ENCODE measurements at places on chromosomes 7 and 10.

DNA sequence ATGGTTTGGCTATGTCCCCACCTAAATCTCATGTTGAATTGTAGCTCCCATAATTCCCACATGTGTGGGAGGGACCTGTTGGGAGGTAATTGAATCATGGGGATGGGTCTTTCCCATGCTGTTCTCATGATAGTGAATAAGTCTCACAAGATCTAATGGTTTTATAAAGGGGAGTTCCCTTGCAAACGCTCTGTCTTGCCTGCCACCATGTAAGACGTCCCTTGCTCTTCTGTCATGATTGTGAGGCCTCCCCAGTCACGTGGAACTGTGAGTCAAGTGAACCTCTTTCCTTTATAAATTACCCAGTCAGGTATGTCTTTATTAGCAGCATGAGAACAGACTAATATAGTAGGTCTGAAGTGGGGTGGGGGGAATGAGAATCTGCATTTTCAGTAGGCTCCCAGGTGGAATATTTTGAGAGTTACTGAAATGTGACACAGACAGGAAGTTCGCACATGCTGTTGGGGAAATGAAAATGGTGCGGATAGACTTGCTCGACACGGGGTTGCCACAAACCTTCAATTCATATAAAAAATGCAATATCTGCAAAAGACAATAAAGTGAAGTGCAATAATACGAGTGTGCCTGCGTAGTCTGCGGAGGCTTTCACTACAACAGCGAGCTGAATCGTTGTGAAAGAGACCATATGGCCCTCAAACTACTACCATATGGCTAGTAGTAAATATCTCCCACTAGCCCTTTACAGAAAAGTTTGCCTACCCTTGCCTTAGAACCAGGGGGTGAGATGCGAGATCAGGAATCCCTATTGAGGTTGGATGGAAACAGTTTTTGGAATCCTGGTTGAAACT, 166.1 kb downstream of the GRK5 start:
- no peak for DNase-seq

DNA sequence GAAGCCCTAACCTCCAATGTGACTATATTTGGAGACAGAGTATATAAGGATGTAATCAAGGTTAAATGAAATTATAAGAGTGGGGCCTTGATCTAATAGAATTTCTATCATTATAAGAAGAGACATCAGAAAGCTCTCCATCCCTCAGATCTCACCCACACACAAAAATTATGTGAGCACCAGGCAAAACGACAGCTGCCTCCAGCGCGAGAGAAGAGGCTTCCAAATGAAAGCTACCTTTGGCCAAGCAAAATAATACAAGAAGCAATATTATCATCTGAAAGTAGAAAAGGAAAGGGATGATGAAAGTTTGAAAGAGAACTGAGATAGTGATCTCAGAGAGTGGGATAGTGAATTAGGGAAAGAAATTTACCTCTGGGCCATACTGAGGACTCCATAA, 1192.5 kb downstream of the NXPH1 start:
- DNase-seq = no peak

DNA sequence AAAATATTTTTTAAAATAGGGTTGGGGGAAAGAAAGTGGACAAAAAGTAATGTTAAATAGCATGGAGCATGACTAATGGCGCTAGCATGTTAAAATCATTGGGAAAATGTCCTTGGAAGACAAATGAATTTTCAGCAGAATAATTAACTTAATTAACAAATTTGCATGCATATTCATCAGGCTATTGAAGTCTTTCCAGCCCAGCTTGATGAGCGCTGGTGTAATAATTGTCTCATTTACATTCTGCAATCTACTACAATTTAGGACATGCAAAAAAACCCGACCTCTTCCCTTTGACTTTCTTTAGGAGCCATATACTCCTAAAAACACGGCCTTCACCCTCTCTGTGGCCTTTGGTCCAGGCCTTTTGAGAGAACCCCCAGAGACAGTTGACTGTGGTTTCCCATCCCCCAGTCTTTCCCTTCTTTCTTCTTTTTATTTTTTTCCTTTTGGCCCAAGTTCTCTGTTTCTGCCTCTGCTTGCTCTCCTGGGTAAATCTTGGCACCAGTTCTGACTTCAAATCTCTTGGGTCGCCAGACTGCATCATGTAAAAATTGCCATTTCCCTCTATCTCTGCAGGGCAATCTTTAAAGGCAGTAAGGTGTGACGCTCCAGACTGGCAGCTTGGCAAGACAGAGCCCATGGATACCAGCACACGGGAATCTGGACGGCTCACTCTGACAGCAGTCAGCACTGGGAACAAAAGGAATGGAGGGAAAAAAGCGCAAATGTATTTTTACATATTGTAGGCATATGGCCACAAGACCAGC, 105.5 kb downstream of the NEUROD6 start:
- no peak for DNase-seq

- no peak for DNase-seq
Measured at GRCh38 chr7:68317476-68317875, 1280.8 kb upstream of the AUTS2 start.

GRCh38 chr7:84060760-84061261, 133.8 kb downstream of the SEMA3A start:
- DNase-seq = no peak

DNA sequence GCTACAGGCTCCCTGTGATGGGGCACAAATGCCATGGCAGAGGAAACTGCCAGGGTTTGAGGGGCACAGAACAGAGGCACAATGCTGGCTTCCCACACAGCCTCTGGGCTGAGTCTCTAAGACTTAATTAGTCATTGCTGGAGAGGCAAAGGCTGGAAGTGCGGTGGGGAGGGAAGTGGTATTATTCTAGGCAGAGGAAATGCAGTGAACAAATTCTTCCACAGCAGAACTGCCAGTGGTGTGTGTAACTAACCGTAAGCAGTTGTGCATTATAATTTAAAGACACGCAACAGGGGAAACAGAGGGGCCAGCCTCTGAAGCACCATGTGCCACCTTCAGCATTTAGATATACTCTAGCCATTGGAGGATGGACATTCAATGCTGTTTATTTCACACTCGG, 12.8 kb downstream of the ICA1 start:
- no peak for DNase-seq

DNA sequence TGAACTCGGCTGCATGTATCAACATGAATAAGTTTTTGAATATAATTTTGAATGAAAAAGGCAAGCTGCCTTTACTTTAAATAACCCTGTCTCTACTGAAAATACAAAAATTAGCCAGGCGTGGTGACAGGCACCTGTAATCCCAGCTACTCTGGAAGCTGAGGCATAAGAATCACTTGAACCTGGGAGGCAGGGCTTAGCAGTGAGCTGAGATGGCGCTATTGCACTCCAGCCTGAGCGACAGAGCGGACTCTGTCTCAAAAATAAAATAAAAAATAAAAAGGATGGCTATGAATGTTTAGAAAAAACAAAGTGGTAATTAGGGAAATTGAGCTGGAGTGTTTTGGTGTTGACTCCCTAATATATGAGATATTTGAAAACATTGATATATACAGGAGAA, 133.3 kb downstream of the PHTF2 start:
- no peak for DNase-seq

DNA sequence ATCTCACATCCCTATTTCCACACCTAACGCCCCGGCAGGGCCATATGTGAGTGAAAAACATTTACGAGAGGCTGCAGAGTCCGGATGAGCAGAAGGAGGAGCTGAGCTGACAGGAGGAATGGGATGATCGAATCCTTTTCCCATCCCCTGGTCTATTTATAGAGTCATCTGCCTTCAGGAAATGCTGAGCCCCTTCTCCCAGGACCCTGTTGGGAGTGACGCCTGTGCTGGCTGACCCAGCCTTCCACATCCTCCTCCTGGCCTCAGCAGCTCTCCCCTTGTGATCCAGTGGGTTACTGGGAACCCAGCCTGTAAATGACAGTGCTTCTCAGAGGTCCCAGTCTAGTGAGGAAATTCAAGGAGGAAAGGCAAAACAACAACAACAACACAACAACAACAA, 16.6 kb downstream of the DENND2A start:
- no peak for DNase-seq

- no peak for DNase-seq
Measured at GRCh38 chr10:4812046-4812445, 14.0 kb upstream of the AKR1E2 start.

Measured in stimulated activated CD4-positive, alpha-beta T cell treated with anti-CD3 and anti-CD28 coated beads, Interleukin-1b, Interleukin-23, amount 100 ng/mL, for 1 hour (primary cell).